ENCODE measurements at places on chromosomes 5 and 9. TPM values are rescaled to one million over a fixed set of nuclear protein-coding genes. Genes with fewer than 3 reads are reported as not detected.

The GLRA1 gene
- total RNA-seq: not detected

The AGXT2 gene
- total RNA-seq: not detected

The RORB gene
- total RNA-seq: 0.15 TPM

The CBY3 gene
- not detected for total RNA-seq

The DHFR gene
- 3.6 TPM for total RNA-seq

Data from cardiac ventricle fibroblast (primary cell).